NK-92 treated with Interleukin-12 subunit alpha and Interleukin-12 subunit beta, amount 100 ng/mL, for 24 hours (cell line): ENCODE measurements at places on chromosomes 4 and X.
A peak's percentile ranks its signal among the peaks of the same experiment; 100 is the strongest.

DNA sequence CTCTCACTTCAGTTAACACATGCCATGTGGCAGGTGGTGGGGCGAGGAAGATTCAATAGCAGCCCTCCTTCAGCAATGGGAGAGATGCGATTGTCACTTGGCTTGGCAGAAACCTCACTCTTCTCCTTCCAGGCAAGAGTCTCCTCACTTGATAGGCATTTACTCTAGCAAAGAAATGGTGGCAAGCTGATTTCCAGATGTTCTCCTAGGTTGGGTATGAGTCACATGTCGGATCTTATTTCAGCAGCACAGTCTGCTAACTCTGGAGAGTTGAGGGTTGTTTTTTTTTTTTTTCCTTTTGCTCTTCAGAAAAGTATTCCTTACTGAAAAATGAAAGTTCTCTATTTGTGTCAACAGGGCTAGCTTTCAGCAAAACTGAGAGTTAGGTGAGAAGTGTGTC lies 119.5 kb upstream of the CHRDL1 start:
- DNase-seq = no peak

- no peak for DNase-seq
Measured at GRCh38 chr4:94758141-94758699, 465 bp downstream of the BMPR1B start.

DNA sequence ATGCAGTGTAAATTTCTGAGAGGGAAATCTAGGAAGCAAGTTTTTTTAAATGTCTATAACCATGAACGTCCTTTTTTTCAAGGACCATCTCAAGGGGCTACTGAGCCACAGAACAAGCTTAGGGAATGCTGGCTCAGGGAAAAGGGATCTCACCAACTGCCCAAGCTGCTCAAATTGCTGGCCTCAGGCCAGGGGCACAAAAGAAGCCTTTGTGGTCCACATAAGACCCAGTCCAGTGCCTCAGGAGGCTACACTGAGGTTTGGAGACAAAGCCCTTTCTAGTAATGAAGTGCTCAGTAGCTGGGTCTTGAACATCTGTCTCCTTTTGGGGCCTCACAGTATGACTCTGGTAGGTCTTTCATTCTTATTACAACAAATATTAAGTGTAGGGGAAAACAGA lies 305.5 kb downstream of the RAB28 start:
- no peak for DNase-seq

DNA sequence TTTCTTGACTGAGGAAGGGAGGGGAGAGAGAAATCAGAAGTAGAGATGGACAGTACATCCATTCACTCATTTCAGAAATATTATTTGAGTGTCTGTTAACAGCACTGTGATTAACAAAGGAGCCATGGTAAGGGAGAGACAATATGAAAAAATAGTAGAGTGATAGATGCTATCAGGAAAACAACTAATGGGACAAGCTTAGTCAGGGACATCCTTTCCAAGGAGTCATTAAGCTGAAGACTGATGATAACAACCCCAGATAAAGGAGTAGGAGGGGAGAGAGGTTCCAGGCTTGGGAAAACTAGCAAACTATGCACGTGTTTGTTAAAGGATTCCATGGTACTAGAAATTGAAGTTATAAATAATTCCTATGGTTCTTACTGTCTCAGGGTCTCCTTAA lies 122.2 kb downstream of the CBR4 start:
- no peak for DNase-seq

- DNase-seq = peak; percentile 6
Measured at GRCh38 chr4:113673450-113673849, 88.1 kb downstream of the CAMK2D start.

DNA sequence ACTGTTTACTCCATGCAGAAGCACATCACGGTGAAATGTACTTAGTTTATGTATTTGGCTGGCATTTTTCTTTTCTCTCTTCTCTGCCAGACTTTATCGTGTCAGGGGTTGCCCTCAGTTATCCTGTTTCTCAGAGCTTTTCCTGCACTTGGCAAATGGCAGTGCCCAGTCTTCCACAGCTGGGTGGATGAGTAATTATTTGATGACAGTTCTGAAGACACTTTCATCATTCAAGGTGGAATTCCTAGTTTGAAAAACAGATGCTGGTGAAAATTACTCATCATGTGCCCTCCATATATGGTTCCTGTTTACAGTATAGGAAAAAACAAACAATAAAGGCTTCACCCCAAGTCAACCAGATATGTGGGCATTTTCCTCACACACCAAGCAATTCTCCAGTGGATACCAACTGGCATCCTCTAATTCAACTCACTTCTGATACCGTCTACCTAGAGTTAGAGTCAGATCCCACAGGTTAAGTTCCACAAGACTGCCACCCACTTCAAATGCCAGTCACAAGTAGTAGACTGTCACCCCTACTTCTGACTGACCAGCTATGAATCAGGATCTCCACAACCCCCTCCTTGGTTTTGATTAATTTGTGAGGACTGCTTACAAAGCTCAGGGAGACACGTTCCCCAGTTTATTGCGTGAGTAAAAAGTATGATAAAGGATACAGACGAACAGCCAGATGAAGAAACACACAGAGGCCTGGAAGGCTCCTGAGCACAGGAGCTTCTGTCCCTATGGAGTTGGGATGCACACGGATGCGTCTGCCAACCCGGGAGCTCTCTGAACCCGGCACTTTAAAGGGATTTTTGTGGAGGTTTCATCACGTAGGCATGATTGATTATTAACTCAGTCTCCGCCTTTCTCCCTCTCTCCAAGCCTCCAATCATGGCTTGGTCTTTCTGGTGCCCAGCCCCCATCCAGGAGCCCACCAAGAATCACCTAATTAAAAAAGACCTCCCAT lies 72.9 kb downstream of the CLDN34 start:
- DNase-seq = no peak

DNA sequence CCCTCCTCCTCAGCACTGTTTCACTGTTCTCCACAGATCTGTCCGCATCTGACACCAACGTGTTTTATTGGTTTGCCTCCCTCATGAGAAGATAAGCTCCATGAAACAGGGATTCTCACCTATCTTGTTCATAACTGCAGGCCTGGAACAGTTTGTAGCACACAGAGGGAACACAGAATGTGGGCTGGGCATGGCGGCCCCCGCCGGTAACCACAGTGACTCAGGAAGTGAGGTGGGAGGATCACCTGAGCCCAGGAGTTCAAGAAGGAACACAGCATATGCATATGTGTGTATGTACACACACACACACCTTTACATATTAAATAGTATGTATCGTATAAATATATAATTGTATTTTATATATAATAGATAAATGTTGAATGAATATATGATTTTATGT lies 168.6 kb downstream of the AFAP1 start:
- no peak for DNase-seq

- DNase-seq = no peak
Measured at GRCh38 chrX:149312988-149313387, 192.1 kb downstream of the IDS start.
